ENCODE measurements at places on chromosomes 5 and 9. TPM values are rescaled to one million over a fixed set of nuclear protein-coding genes. Genes with fewer than 3 reads are reported as not detected.
A peak's percentile ranks its signal among the peaks of the same experiment; 100 is the strongest.

ARHGEF37 gene
- 4.2 TPM for polyA plus RNA-seq

RALGPS1 gene
- polyA plus RNA-seq, result 2.3 TPM

UGT3A1 gene
- polyA plus RNA-seq, result not detected

ADAMTS6 gene
- polyA plus RNA-seq, result 2.2 TPM

PCDHA13 gene
- polyA plus RNA-seq, result 0.01 TPM

DNA sequence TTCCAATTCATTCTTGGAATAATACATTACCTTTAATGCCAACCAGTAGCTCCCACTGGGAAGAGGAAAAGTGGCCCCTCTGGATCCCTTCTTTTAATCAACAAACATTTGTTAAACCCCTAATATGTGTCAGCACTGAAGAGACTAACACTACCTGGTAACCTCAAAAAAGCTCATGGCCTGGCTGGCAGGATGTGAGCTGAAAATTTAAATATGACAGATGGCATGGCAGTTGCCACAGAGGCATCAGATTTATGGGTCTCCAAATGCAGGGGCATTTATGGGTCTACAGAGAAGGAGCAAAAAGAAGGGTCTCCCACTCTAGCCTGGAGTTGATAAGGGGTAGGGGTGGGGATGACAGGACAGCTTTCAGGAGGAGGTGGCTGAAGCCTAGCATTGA lies 12.5 kb downstream of the DNAH5 start:
- H3K36me3 ChIP-seq, result no peaks in the 10 kb centered on the region
- no peaks in the 10 kb centered on the region for H3K27me3 ChIP-seq
- H3K4me1 ChIP-seq, result no peaks in the 10 kb centered on the region
- no peak for DNase-seq
- no peak overlapping the region for H3K27ac ChIP-seq

DNA sequence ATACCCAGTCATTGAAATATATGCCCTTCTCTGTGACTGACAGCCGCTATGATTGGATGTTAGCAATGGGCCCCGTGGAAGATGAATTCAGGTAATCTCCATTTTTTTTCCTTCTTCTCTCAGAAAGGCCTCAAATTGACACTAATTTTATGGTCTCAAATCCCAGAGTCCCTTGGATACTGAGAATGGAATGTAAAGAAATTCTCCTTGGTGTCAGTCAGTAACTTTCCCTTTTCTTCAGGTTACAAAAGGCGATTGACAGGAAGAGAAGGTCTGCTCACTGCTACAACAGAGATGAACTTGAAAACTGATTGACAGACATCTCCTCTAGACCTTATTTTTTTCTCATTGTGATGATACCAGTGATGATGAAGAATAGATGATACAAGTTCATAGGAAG lies 748.3 kb downstream of the MAT2B start:
- H3K27me3 ChIP-seq, result no peaks in the 10 kb centered on the region
- H3K27ac ChIP-seq, result no peak overlapping the region
- H3K36me3 ChIP-seq, result no peaks in the 10 kb centered on the region
- no peak for DNase-seq

DNA sequence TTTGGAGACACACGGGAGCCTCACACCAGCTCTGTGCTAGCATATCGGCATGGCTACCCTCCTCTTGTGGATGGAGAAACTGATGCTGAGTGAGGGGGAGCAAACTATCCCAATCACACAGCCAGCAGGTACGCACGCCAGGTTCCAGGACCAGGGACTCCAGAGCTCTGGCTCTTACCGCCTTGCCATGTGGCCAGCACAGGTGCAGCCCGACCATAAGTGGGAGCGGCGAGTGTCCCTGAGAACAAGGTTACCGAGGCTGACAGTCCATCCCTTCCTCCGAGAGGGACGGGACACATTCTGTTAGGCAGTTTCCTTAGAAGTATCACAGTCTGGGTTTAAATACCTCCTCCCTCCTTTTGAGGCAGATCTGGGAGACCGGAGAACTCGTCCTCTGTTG lies 86.0 kb downstream of the PAX5 start:
- no peaks in the 10 kb centered on the region for H3K27me3 ChIP-seq
- DNase-seq, result no peak
- no peaks in the 10 kb centered on the region for H3K4me1 ChIP-seq
- H3K36me3 ChIP-seq, result no peaks in the 10 kb centered on the region

GRCh38 chr9:4048441-4048840 lies 251.4 kb downstream of the GLIS3 start:
- H3K4me1 ChIP-seq, result peaks cover 8% of the 10 kb centered on the region
- H3K36me3 ChIP-seq, result no peaks in the 10 kb centered on the region
- DNase-seq, result no peak
- no peaks in the 10 kb centered on the region for H3K27me3 ChIP-seq
- H3K27ac ChIP-seq, result no peak overlapping the region

DNA sequence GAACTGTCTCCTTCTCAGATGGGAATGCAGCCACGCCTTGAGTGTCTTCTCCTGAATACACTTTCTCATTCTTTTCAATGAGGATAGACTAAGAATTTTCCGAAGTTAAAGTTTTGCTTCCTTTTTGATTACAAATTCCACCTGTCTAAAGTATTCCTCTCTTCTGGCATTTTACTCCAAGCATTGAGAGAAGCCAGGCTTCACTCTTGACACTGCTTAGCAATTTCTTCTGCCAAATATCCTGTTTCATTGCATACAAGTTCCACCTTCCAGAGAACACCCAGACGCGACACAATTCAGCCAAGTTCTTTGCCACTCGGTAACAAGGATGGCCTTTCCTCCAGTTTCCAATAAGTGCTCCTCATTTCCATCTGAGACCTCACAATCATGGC lies 35.6 kb upstream of the COL5A1 start:
- no peak overlapping the region for H3K4me3 ChIP-seq
- H3K27ac ChIP-seq, result no peak overlapping the region
- no peaks in the 10 kb centered on the region for H3K36me3 ChIP-seq
- peaks cover 1% of the 10 kb centered on the region for H3K4me1 ChIP-seq

DNA sequence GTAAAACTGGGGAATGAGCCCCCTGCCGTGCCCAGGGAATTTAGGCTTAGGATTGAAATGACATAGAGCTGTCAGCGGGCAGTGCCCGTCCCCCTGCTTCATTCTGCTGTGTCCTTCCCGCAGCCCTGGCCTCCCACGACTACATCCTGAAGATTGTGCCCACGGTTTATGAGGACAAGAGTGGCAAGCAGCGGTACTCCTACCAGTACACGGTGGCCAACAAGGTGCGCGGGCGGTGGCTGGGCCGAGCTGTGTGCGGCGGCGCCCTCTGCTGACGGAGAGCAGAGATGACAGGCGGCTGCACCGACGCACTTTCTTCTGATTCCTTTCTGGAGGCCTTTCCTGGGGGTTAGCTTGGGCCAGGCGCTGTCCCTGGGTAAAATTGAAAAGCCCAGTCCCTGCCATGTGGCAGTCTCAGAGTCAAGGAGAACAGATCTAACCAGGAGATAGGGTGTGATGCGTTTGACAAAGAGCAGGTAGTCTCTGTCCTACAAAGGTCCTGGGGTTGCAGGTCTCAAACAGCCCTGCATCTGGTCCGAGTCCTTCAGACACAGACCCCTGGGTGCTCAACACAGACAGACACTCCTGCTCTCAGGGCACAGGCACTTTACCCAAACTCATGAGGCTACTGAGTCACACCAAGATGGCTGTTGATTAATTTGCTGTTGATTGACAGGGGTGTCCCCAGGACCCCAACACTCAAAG lies 26.8 kb upstream of the RPL26L1 start:
- DNase-seq, result peak; percentile 62
- H3K36me3 ChIP-seq, result no peaks in the 10 kb centered on the region
- H3K4me1 ChIP-seq, result peaks cover 2% of the 10 kb centered on the region
- no peaks in the 10 kb centered on the region for H3K27me3 ChIP-seq
- H3K4me3 ChIP-seq, result no peak overlapping the region
- H3K27ac ChIP-seq, result no peak overlapping the region

All from ovary (tissue), 10 donors.